Urinary bladder (tissue), 4 donors: ENCODE measurements at places on chromosomes 3 and 15. TPM values are rescaled to one million over a fixed set of nuclear protein-coding genes. Genes with fewer than 3 reads are reported as not detected.

The LRTM1 gene
- total RNA-seq, result 13.4 TPM

The NLGN1 gene
- total RNA-seq, result 51.8 TPM

The AP3B2 gene
- 2.0 TPM for total RNA-seq

The SI gene
- not detected for total RNA-seq

The KLHL40 gene
- total RNA-seq, result 3.5 TPM

The AADAC gene
- 0.69 TPM for total RNA-seq

The STAB1 gene
- 73.5 TPM for total RNA-seq

The PRICKLE2 gene
- 89.7 TPM for total RNA-seq

The CCDC54 gene
- not detected for total RNA-seq

The SAXO2 gene
- total RNA-seq, result 4.7 TPM

The ATP13A5 gene
- not detected for total RNA-seq

The TRIM42 gene
- total RNA-seq, result not detected

The UNC13C gene
- total RNA-seq, result 9.9 TPM
